Retina (tissue), 1 donor: ENCODE measurements at places on chromosomes 5 and 9.
A peak's percentile ranks its signal among the peaks of the same experiment; 100 is the strongest.

- no peak for DNase-seq
These were observed 92.6 kb downstream of the GTF3C4 start for GRCh38 chr9:132762896-132763295.

- no peak for DNase-seq
These were observed 46.3 kb upstream of the JMY start for GRCh38 chr5:79189439-79190234.

DNA sequence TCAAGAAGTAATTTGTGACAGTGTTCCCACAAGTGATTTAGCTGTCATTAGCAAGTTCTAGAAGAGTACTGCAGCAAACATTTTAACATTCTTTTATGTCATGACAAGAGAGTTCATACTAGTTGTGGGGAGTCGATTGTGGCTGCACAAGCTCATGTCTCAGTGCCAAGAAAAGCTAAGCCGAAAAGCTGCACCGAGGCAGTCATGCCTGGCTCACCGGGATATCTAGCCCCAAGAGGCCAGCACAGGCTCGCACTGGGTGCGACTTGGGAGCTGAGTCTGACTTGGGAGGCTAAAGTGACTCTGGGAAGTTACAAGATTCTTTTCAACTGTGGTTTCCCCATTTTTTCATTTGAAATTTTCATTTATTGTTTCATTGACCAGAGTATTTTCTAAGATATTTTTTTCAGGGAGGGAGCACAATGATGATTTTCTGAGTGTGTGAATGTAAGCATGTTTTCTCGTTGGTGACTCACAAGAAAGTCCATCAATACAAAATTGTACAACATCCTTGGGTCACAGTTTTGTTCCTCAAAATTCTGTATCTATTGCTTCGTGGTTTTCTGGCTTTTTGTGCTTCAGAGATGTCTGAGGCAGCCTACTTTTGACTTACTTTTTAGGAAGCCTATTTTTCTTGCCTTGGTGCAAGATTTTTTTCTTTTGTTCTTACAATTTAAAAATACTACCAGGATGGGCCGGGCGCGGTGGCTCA is 18.7 kb downstream of the CAST start:
- DNase-seq: no peak

GRCh38 chr5:10729320-10730042 is 31.6 kb downstream of the DAP start:
- peak; percentile 53 for DNase-seq

- no peak for DNase-seq
These were observed 580.8 kb downstream of the BNC2 start for GRCh38 chr9:16289639-16290038.

GRCh38 chr5:42500003-42500599 is 76.9 kb downstream of the GHR start:
- no peak for DNase-seq

DNA sequence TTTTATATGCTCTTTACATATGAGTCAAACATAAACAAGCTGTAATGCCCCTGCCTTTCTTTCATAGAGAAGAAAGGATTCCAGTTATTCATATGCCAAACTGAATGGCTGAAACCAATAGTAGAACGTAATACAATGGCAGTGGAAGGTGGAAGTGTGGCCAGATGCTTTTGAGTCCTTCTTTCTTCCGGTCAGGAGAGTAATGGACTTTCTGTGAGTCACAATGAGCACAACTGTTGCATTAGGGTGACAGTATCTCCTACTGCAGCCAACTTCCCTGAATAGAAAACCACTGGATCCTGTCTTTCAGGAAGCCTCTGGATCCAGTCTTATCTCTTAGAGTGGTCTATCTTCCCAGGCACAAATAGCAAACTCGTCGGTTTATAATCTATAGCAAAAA is 855.2 kb downstream of the MAT2B start:
- DNase-seq: no peak
